ENCODE measurements at places on chromosomes 5 and 9. TPM values are rescaled to one million over a fixed set of nuclear protein-coding genes. Genes with fewer than 3 reads are reported as not detected.

The TXN gene
- total RNA-seq, result 133 TPM

The STOML2 gene
- 47.2 TPM for total RNA-seq

The PCDHB4 gene
- 9.1 TPM for total RNA-seq

The KCTD16 gene
- total RNA-seq, result 3.3 TPM

The CCDC180 gene
- total RNA-seq, result 8.5 TPM

The NIPAL4 gene
- total RNA-seq, result 0.55 TPM

The DOCK2 gene
- 31.5 TPM for total RNA-seq

The SPARC gene
- total RNA-seq, result 2,608 TPM

The RLN1 gene
- total RNA-seq, result not detected

The TMOD1 gene
- 24.5 TPM for total RNA-seq

The SH2D3C gene
- 19.7 TPM for total RNA-seq

The CAMLG gene
- total RNA-seq, result 31.2 TPM

The NMUR2 gene
- not detected for total RNA-seq

The CATSPER3 gene
- total RNA-seq, result 0.29 TPM

The NADK2 gene
- 32.0 TPM for total RNA-seq

The TLR4 gene
- total RNA-seq, result 37.2 TPM

The PCDHA9 gene
- 0.13 TPM for total RNA-seq

The PCDHGA12 gene
- total RNA-seq, result 7.9 TPM

The PCDHB9 gene
- total RNA-seq, result 3.8 TPM

The ACER2 gene
- total RNA-seq, result 11.2 TPM

The GTF2H2C gene
- total RNA-seq, result 24.1 TPM

The ZBED3 gene
- total RNA-seq, result 11.7 TPM

The SLC36A2 gene
- not detected for total RNA-seq

The EIF4E1B gene
- not detected for total RNA-seq

The TLE1 gene
- 32.7 TPM for total RNA-seq

The PPP3R2 gene
- not detected for total RNA-seq

The ACOT12 gene
- total RNA-seq, result 0.18 TPM

The TERT gene
- total RNA-seq, result not detected

The ADAMTSL2 gene
- total RNA-seq, result 20.9 TPM

All from aorta (tissue), 5 donors.